AML-193 (cell line): ENCODE measurements at places on chromosomes 11 and 22.

- DNase-seq, result no peak
These were observed 45.2 kb downstream of the ARHGEF12 start for GRCh38 chr11:120381401-120381800.

DNA sequence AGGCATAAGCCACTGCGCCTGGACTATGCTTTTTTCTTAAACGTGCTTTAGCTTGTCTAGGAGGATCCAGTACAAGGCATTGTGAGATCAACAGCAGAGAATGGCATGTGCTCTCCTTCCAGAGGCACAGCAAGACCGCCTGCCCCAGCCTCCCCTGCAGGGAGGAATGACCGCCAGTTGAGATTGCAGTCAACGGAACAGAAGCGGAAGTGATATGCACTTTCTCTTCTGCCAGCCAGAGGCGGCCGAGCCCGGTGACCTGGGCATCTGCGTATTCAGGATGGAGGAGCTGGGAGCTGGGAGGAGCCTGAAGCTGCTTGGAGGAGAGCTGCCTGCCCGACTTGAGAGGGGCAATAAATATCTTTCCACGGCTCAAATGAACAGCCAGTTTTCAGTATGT lies 243.0 kb downstream of the CTTN start:
- no peak for DNase-seq

DNA sequence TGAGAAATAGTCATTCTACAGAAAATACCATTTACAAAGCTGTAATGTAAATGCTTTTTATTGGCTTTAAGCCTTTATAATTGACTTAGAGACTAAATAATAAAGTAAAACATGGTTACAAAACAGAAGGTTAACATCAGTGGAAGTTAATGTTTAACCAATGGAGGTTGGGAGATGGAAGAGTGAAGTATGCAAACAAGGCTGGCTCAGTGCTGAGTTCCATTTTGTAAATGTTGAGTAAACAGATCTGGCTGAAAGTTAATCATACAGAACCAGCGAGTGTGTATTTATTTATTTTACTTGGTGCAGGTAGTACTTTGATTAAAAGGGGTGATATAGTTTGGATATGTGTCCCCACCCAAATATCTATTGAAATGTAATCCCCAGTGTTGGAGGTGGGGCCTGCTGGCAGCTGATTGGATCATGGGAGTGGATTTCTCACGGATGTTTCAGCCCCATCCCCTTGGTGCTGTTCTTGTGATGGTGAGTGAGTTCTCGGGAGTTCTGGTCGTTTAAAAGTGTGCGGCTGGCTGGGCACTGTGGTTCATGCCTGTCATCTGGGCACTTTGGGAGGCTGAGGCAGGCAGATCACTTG lies 827.4 kb downstream of the OPCML start:
- no peak for DNase-seq

GRCh38 chr11:107276077-107276476 lies 181.5 kb downstream of the CWF19L2 start:
- no peak for DNase-seq

GRCh38 chr11:58575377-58576020 lies at the start of gene LPXN:
Gene LPXN (minus strand): TSS chr11:58575856. CDS start chr11:58575772, 84 bp downstream.
- DNase-seq, result peak; percentile 81

DNA sequence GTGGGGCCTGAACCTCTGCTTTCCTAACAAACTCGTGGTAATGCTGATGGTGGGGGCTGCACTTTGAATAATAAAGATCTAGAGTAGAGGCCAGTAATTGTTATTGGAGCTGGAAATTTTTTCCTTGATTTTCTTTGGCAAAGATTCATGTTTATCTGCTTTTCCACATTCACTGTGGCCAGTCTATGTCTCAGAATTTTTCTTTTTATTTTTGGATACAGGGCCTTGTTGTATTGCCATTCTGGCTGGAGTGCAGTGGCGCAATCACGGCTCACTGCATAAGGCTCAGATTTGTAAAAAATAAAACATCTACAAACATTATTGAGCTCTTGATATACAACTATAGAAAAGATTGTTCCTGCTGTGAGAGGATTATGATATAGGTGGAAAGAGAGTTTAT lies 1.6 kb downstream of the TMEM135 start:
- no peak for DNase-seq

DNA sequence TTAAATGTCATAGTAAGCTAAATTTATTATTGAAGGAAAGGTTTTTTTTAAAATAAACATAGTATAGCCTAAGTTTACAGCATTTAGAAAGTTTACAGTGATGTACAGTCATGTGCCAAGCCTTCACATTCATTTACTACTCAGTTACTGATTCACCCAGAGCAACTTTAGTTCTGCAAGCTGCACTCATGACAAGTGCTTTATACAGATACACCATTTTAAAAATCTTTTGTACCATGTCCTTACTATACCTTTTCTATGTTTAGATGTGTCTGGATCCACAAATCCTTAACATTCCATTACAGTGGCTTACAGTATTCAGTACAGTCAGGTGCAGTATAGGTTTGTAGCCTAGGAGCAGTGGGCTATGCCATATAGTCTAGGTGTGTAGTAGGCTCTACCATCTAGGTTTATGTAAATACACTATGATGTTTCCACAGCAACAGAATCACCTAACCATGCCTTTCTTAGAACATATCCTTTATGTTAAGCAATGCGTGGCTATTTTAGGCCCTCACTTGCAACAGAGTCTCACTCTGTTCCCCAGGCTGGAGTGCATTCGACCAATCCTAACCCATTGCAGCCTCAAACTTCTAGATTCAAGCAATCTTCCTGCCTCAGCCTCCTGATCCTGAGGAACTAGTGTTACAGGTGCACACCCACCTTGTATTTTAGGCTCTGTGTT lies 79.5 kb upstream of the SLC25A18 start:
- no peak for DNase-seq

DNA sequence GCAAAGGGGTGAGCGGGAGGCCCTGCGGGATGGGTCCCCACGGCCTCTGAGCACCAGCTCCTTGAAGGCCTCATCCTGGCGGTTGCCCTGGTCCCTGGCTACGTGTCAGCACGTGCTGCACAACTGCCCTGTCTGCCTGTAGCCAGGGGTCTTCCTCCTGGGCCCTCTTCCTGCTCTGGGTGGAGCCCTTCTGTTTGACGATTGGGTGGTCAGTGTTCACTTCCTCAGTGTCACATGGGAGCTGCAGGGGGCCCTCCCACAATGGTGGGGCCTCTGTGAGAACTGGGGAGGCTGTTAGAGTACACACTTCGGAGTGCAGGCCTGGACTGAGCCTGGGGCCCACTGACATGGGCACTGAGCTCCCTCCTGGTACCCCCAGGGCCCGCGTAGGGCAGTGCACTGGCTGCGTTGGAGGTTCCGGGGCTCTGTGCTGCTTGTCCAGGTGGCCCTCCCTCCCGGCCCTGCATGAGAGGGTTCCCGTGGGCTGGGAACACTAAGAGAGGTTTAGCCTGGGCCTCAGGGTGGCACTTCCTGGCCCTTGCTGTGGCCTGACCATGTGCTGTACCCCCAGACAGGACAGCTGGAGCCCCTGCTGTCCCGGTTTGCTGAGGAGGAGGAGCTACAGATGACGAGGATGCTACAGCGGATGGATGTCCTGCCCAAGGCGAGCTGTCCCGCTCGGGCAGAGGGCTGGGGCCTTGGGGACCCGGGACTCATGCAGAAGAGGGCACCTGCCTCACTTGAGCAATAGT lies 13.8 kb downstream of the DGCR6L start:
- DNase-seq, result no peak

DNA sequence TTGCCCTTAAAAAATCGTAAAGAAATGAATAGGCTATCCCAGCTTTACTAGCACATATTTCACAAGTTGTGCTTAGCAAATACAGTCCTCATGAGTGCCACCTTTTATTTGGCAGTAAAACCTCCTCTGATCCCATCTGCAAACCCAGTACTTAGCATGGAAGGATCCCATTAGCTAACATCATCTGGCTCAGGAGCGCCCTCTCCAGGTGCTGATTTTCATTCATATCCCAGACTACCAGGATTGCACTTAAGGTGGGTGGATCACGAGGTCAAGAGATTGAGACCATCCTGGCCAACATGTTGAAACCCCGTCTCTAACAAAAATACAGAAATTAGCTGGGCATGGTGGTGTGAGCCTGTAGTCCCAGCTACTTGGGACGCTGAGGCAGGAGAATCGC lies 76.1 kb upstream of the PAX6 start:
- DNase-seq, result peak; percentile 8

- DNase-seq, result no peak
These were observed 27.6 kb upstream of the TOLLIP start for GRCh38 chr11:1336836-1337646.

- no peak for DNase-seq
These were observed 66.0 kb upstream of the KIRREL3 start for GRCh38 chr11:127066401-127067090.

GRCh38 chr22:22880645-22881044 lies 7.0 kb upstream of the IGLL5 start:
- no peak for DNase-seq

GRCh38 chr11:74380746-74381439 lies 17.3 kb downstream of the PGM2L1 start:
- DNase-seq, result no peak
